ENCODE measurements at places on chromosomes 12 and 14.

DNA sequence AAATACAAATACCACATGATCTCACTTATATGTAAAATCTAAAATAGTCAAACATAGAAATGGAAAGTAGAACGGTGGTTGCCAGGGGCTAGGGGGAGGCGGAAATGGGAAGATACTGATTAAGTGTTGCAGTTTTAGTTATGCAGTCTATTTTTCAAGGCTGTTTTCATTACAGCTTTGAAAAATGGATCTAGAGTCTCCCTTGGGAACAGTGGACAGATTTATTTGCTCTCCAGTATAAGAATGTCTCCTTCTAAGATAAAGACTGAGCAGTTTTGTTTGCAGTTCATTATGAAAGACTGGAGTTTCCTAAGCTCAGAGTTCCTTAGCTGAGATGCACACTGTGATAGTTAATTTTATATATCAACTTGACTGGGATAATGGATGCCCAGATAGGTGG is 202.5 kb downstream of the KLHL28 start:
- no peak for DNase-seq
- H3K4me1 ChIP-seq, result no peaks in the 10 kb centered on the region
- no peaks in the 10 kb centered on the region for H3K27me3 ChIP-seq
- no peak overlapping the region for H3K4me3 ChIP-seq
- no peak overlapping the region for H3K27ac ChIP-seq
- no peaks in the 10 kb centered on the region for H3K36me3 ChIP-seq

- no peak for DNase-seq
- H3K27ac ChIP-seq, result no peak overlapping the region
- 0 out of 2 replicates have a peak, but pooled peaks cover 3% of the 10 kb centered on the region for H3K4me1 ChIP-seq
- no peak overlapping the region for H3K4me3 ChIP-seq
- H3K27me3 ChIP-seq, result no peaks in the 10 kb centered on the region
Measured at GRCh38 chr12:42648061-42648460, 58.5 kb upstream of the PRICKLE1 start.

DNA sequence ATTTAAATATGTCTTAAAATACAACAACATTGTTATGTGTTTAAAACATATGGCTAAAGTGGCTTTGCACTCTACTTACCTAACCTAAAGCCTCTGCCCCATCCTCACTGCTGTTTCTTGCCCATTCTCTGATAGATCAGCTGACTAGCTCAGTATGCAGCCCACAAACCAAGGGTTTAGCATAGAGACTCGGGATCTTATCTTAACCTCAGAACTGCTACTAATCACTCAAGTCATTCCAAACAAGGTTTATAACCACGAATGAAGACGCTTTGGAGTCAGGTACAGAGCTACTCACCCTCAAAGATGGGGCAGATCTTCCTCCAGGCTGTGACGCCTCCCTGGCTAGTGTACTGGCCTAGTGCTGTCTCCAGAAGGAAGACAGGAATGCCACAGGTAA is 19.3 kb downstream of the SLC6A13 start:
- no peak overlapping the region for H3K4me3 ChIP-seq
- H3K36me3 ChIP-seq, result no peaks in the 10 kb centered on the region
- no peaks in the 10 kb centered on the region for H3K4me1 ChIP-seq

DNA sequence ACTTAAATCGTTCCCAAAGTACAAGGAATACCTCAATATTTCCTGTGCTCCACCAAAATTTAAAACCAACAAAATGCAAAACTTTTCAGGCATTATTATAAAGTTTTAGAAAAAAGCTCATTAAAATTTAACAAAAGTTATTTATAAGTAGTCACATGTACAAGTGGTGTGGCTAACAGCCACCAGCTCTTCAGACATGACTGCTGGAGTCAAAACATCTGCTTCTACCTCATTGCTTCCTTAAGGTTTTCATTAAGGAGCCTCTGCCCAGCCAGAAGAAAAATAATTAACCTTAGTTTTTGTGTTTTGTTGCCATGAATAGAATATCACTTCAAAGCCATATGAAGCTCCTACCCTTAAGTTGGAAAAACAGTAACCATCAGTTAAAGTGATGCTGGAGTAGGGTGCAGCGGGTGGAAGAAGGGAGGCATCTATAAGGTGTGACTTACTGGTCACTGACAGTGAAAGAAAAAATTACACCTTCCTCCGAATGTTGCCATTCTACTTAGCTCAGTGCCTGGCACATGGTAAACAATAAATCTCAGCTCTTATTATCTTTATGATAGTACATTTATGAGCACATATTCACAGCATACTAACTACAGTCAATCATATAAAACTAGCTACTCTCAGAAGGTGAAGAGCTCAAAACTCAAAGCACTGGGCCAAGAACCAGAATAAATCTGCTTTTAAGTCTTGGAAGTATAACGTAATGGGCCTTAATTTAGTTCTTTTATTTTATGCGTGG is 57.7 kb downstream of the GALC start:
- H3K4me1 ChIP-seq, result no peaks in the 10 kb centered on the region
- no peaks in the 10 kb centered on the region for H3K36me3 ChIP-seq
- no peaks in the 10 kb centered on the region for H3K27me3 ChIP-seq
- H3K27ac ChIP-seq, result no peak overlapping the region

DNA sequence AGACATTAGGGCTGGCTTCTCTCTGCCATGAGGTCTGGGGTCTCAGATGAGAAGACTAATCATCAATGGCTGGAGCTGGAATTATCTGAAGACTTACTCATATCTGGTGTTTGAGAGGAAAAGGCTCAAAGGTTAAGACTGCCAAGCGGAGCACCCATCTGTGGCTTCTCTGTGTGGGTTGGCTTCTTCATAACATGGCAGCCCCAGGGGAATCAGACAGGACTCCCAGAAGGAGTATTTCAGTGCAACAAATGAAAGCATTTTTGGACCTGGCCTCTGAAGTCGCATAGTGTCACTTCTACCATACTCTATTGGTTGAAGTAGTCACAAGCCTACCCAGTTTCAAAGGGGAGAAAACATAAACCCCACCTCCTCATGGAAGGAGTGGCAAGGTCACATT is 171.8 kb upstream of the KRR1 start:
- no peaks in the 10 kb centered on the region for H3K36me3 ChIP-seq
- no peak for DNase-seq
- H3K4me3 ChIP-seq, result no peak overlapping the region

DNA sequence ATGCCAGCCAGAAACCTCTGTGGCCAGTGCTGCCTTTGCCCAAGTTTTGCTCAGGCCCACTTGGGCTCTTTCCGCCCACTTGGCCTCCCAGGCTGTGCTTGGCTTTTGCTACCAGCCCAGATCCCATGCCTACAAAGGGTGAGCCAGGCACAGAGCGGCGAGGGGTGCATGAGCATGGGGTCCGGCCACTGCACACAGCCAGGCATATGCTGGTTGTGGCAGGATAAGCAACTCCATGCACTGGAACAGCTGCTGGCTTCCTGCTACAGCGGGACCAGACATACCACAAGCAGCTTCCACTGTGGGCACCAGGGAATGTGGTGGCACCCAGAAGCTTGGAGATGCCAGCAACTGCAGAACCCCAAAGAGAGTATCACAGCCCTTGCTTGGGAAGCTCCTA is 45.7 kb upstream of the PRPF39 start:
- no peak overlapping the region for H3K4me3 ChIP-seq
- H3K4me1 ChIP-seq, result no peaks in the 10 kb centered on the region
- no peaks in the 10 kb centered on the region for H3K36me3 ChIP-seq
- DNase-seq, result no peak
- H3K27me3 ChIP-seq, result no peaks in the 10 kb centered on the region

GRCh38 chr12:109772622-109773321 is 59.1 kb downstream of the FAM222A start:
- no peaks in the 10 kb centered on the region for H3K36me3 ChIP-seq
- H3K27me3 ChIP-seq, result no peaks in the 10 kb centered on the region
- peak overlapping the region; percentile 37 for H3K4me3 ChIP-seq
- peaks cover 8% of the 10 kb centered on the region for H3K4me1 ChIP-seq
- no peak overlapping the region for H3K27ac ChIP-seq
- no peak for DNase-seq

DNA sequence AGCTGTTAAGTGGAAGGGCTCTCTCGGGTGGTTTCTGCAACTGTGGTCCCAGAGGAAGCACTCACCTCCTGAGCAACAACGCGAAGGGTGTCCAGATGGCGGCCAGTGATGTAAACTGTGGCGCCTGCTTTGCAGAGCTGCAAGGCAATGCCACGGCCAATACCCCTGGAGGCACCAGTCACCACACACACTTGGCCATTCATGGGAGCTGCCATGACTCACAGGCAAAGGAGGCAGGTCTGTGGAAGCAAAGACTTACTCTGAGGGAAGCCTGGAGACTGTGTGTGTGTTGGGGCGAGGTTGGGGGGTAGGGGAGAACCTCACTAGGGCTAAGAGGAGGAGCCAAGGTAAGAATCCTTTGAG is 707 bp downstream of the DHRS1 start:
- H3K36me3 ChIP-seq, result peaks cover 9% of the 10 kb centered on the region
- H3K27me3 ChIP-seq, result no peaks in the 10 kb centered on the region
- H3K27ac ChIP-seq, result peak overlapping the region; percentile 68
- peaks cover 7% of the 10 kb centered on the region for H3K4me1 ChIP-seq
- DNase-seq, result no peak
- H3K4me3 ChIP-seq, result peak overlapping the region; percentile 89

DNA sequence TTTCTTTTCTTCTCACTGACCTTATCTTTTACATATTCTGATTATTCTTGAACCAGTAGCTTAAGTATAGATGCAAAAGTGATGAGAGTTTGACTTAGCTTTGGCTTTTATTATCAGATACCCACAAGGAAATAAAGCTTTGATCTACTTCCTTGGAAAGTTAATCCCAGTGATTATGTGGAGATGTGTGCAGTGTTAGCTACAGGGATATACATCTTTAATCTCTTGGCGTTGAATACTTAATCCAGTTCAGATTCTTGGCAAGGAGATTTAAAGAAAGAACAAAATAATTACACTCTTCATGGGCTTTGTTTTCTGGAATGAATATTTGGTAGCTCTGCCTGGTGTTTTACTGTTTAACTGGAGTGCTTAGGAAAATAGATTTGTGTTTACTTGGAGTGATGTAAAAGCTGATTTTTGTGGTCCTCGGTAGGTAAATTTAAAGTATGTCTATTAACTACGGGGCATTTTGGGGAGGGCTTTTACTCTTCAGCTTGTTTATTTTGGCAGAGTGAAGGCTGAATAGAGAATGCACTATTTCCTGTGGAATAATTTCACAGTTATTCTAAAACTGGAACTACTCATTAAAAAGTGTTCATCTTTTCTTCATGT is 150.1 kb upstream of the LRIG3 start:
- no peaks in the 10 kb centered on the region for H3K4me1 ChIP-seq
- H3K36me3 ChIP-seq, result no peaks in the 10 kb centered on the region
- H3K27ac ChIP-seq, result no peak overlapping the region
- H3K27me3 ChIP-seq, result no peaks in the 10 kb centered on the region

DNA sequence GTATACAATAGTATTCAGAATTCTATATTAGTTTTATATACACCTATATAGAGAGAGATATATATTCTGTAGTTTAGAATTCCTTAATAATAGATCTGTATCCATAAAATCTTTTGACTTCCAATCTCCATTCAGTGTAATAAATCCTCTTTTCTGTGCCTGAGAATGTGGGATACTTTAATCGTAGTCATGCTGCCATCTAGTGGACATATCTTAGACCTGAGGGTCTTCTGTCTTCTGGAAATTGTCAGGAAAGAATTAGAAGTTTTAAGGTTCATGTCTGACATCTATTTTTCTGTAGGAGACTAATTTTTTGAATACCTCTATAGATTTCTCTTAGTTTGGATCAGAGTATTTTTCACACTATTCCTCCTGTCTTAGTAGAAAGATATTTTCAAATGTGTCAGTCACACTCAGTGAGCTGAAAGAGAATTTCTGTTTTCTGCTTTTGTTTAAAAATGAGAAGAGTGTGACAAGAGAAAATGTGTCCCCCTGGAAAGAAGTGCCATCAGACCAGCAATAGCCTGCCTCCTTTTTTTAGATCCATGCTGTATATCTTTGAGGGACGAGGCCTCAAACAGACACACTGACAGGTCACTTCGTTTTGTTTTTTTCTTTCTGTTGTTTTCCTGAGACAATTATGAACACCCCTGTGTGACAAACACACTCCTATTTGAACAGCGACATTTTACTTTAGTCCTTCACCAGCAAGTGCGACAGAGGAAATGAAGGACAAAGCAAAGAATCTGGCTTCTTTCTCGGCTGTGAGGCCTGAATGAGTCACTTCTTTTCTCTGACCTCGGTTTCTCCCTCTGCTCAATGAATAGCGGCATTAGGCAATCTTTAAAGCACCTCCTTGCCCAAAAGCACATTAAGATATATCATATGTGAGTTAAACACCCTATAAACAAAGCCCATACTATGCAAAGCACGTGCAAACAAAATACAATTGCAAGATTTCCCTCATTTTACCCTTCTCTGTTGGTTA is 96.3 kb downstream of the GALC start:
- no peaks in the 10 kb centered on the region for H3K4me1 ChIP-seq
- DNase-seq, result peak; percentile 12
- H3K27ac ChIP-seq, result no peak overlapping the region

DNA sequence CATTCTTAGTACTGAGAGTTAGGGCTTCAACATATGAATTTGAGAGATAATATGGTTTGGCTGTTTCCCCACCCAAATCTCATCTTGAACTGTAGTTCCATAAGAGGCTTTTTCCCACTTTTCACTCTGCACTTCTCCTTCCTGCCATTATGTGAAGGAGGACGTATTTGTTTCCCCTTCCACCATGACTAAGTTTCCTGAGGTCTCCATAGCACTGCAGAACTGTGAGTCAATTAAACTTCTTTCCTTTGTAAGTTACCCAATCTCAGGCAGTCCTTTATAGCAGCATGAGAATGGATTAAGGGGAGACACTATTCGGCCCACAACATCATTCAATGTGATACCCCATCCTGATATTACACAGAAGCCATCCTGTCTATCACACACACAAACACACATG is 36.8 kb upstream of the ALG10B start:
- H3K4me3 ChIP-seq, result no peak overlapping the region
- no peaks in the 10 kb centered on the region for H3K4me1 ChIP-seq
- no peaks in the 10 kb centered on the region for H3K36me3 ChIP-seq
- no peak overlapping the region for H3K27ac ChIP-seq

- H3K27ac ChIP-seq, result no peak overlapping the region
- H3K36me3 ChIP-seq, result no peaks in the 10 kb centered on the region
- DNase-seq, result no peak
- no peak overlapping the region for H3K4me3 ChIP-seq
Measured at GRCh38 chr14:63345826-63346225, 27.1 kb upstream of the GPHB5 start.

GRCh38 chr14:68479247-68479646 is 313.6 kb downstream of the ZFP36L1 start:
- H3K4me3 ChIP-seq, result no peak overlapping the region
- no peaks in the 10 kb centered on the region for H3K27me3 ChIP-seq
- H3K27ac ChIP-seq, result no peak overlapping the region
- no peaks in the 10 kb centered on the region for H3K36me3 ChIP-seq
- no peaks in the 10 kb centered on the region for H3K4me1 ChIP-seq

DNA sequence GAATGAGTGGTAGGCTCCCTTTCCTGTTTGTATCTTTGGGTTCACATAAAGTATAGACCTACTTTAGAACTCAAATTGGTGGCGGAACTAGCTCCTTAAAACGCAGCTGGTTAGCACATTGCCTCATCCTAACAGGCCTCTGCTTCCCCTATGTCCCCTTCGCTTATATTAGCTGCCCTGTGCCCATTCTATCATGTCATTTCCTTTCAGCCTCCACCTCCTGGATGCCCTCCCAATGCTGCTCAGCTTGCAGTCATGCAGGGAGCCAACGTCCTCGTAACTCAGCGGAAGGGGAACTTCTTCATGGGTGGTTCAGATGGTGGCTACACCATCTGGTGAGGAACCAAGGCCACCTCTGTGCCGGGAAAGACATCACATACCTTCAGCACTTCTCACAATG is 3.5 kb downstream of the DAZAP2 start:
- H3K36me3 ChIP-seq, result peaks cover 30% of the 10 kb centered on the region
- no peak overlapping the region for H3K4me3 ChIP-seq
- peaks cover 14% of the 10 kb centered on the region for H3K4me1 ChIP-seq
- no peak overlapping the region for H3K27ac ChIP-seq
- no peaks in the 10 kb centered on the region for H3K27me3 ChIP-seq
- DNase-seq, result no peak

- H3K4me3 ChIP-seq, result no peak overlapping the region
- no peaks in the 10 kb centered on the region for H3K36me3 ChIP-seq
- peaks cover 25% of the 10 kb centered on the region for H3K27me3 ChIP-seq
Measured at GRCh38 chr12:112870267-112870980, 36.3 kb upstream of the OAS1 start.

All from Panc1 (cell line).